ENCODE measurements at places on chromosomes 2 and 18.

GRCh38 chr2:107932979-107933378, 53.3 kb upstream of the SLC5A7 start:
- no peak for DNase-seq

GRCh38 chr18:12027480-12027879, 46.2 kb downstream of the IMPA2 start:
- DNase-seq = no peak

DNA sequence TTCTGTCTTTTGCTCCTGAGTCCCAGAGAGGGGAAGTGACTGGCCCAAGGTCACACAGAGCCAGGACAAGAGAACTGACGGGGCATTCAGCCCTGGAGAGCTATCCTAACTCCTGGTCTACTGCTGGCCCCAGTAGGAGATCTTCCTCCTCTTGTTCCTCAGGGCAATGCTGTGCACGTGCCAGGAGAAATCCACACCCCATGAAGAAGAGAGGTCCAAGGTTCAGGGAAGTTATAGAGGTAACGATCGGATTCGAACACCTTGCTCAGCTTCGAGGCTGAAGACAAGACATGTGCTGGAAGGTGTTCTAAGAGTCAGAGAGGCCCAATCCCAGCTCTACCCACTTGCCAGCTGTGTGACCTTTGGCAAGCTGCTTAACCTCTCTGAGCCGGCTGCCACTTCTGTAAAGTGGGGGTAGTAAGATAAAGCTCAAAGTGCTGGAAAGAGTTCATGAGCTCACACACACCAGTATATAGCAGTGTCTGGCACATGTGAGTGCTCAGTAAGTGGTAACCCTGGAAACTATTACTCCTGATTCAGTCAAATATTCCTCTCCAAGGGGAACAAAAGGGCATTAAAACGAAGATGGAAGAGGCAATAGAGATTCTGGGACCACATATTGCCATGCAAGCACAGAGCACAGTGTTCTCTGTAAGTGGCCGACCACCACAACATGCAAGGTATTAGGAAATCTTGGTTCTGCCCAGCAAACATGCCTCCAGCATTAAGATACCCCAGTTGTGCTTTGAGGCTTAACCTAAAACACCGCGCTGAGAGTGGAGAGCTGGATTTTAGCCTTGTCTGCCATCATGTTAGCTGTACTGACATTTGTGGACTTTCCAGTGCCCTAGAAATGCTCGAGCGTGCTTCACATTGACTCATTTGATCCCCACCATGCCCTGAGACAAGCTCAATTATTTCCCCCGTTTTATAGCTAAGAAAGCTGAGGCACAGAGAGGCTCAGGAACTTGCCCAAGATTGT, 25.6 kb downstream of the SERTAD2 start:
- no peak for DNase-seq

GRCh38 chr18:66548747-66549146, 55.1 kb downstream of the CDH19 start:
- DNase-seq = no peak

DNA sequence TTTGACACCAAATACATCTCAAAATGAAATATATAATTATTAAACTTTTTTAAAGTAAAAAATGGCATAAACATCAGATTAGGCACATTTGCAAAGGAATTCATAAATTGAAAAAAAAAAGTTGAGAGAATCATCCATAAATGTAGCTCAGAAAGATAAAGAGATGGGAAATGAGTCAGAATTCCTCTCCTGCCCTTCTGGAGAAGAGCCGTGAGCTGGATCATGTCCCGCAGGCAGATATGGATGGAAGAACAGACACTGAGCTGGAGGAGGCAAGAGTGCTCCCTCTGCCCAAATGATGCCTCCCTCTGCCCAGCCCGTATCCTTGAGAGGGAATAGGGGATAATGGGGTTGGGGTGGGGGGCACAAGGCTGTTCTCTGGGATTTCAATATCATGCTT, 190.9 kb downstream of the TFCP2L1 start:
- DNase-seq = no peak

DNA sequence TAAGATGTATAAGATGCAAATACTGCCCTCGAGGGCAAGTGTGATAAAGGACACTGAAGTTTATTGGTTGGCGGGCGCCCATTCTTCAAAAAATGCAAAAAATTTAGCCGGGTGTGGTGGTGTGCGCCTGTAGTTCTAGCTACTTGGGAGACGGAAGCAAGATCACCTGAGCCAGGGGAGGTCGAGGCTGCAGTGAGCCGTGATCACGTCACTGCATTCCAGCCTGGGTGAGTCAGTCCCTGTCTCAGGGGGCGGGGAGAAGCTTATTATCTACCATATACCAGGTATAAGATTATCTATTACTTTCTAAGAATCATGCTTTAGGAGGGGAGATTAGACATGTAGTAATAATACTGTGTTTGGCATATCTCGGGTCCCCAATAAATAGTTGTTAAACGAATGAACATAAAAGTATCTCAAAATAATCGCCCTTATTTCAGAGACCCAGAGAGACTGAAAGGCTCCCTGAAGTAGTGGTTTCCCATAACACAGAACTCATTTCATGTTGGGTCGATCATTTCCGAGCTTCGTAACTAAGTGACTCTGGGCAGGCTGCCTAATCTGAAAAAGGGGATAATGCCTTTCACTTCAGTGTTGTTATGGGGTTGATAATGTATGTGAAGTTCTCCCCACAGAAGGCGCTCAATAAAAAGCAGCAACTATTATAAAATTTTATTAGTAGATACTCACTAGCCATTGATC, 1.2 kb upstream of the SELENOI start:
- DNase-seq = peak; percentile 6

- DNase-seq = no peak
Observed at GRCh38 chr2:133819906-133820305, 251.6 kb upstream of the NCKAP5 start.

GRCh38 chr2:10405448-10405847, 42.7 kb downstream of the ODC1 start:
- no peak for DNase-seq

GRCh38 chr2:112897624-112897978, 13.4 kb upstream of the IL37 start:
- DNase-seq = no peak

DNA sequence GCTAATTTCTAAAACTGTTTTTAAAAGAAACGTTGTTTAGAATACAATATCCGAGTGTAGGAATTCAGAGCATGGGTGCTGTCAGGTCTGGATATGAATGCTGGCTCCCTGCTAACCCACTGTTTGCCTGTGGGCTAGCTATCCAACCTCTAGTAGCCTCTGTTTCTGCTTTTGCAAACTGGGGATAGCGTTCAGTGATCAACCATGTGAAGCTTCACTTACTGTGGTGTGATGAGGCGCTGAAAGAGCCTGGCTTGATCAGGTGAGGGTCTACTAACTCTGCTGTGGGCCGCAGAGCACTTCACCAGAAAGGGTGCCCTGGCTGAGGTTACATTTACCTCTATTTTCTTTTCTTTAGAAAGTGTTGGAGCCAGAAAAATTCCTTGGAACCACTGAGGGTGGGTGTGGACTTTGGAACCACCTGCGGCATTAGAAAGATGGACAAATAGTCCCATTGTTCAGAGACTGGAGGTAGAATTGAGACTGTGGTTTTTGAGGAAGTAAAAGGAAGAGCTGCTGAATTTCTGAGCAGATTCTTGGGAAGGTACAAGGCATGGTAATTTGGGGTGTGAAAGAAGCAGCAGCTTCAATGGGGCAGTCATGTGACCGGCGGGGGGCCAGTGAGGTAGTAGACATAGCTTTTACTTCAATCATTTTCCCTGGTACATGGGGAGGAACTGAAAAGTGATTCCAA, 96.3 kb upstream of the CD302 start:
- no peak for DNase-seq

- DNase-seq = no peak
Observed at GRCh38 chr18:51068105-51068504, 38.1 kb downstream of the SMAD4 start.

GRCh38 chr2:189580241-189580651, 340 bp downstream of the SLC40A1 start:
- peak; percentile 55 for DNase-seq

- DNase-seq = no peak
Observed at GRCh38 chr2:239073270-239073669, 225.4 kb downstream of the TWIST2 start.

DNA sequence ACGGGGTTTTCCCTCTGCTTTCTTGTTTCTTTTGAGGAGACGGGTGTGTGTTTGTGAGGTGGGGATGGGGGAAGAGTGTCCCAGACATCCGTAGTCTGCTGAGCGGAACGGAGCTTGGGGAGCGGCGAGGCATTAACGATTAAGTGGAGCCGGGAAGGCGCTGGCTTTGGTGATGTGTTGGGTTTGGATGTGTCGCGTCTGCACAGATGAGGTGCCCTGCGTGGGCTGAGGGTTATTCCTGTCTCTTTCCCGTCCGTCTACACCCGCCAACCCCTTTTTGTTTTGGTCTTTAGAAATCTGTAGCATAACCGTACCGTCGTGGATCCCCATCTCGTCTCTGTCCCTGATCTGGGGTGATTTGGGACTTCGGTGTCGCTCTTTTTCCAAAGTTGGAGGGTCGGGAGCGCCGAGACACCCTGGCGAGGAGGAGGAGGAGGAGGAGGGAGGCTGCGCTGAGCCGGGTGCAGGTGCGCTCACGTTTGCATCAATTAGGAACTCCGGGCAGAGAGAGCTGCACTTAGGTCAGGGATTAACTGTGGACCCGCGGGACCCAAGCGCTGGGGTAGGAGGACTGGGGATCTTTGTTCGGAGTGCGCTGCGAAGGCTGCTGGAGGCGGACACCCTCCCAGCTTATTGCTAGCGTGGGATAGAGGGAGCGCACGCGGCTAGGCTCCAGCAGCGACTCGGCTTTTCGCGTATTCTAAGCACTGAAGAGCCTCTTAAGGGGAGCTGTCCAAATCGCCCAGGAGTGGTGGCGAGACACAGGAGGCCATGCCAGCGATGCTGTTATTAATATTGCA, 720.3 kb downstream of the DPP10 start:
- no peak for DNase-seq

DNA sequence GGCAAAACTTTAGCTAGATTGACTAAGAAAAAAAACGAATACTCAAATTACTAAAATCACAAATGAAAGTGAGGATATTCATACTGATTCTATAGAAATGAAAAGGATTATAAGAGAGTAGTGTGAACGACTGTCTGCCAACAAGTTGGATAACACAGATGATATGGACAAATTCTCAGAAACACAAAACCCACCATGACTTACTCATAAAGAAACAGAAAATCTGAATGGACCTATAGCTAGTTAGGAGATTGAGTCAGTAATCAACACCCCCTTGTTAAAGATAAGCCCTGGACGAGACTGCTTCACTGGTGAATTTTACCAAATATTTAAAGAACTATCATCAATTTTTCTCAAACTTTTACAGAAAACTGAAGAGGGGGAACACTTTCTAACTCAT, 108.8 kb upstream of the TMEM200C start:
- no peak for DNase-seq
